ENCODE measurements at places on chromosomes 16 and 17.

DNA sequence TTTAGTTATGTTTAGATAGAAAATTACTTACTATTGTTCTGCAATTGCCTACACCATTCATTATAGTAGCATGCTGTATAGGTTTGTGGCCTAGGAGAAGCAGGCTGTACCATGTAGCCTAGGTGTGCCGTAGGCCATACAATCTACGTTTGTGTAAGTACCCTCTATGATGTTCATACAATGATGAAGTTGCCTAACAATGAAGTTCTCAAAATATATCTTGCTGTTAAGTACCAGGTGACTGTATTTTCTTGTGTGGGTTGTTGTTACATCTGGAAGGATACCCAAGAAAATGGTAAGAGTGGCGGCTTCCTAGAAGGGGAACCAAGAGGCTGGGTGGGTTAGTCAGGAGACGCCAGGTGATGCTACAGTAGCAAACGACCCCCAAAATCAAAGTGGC, 88.3 kb upstream of the FOXF1 start:
- DNase-seq = no peak

- no peak for DNase-seq
Observed at GRCh38 chr17:58520843-58521430, 6.5 kb upstream of the MTMR4 start.

- no peak for DNase-seq
Observed at GRCh38 chr17:77003699-77004098, 135.5 kb downstream of the MGAT5B start.

- DNase-seq = peak; percentile 48
Observed at GRCh38 chr17:29176558-29177351, 3.4 kb downstream of the MYO18A start.

- no peak for DNase-seq
Observed at GRCh38 chr17:58671969-58672368, 19.9 kb downstream of the TEX14 start.

GRCh38 chr16:17026600-17027242, 444.0 kb downstream of the XYLT1 start:
- DNase-seq = peak; percentile 8

GRCh38 chr16:68760671-68761275, 23.7 kb downstream of the CDH1 start:
- DNase-seq = peak; percentile 66

DNA sequence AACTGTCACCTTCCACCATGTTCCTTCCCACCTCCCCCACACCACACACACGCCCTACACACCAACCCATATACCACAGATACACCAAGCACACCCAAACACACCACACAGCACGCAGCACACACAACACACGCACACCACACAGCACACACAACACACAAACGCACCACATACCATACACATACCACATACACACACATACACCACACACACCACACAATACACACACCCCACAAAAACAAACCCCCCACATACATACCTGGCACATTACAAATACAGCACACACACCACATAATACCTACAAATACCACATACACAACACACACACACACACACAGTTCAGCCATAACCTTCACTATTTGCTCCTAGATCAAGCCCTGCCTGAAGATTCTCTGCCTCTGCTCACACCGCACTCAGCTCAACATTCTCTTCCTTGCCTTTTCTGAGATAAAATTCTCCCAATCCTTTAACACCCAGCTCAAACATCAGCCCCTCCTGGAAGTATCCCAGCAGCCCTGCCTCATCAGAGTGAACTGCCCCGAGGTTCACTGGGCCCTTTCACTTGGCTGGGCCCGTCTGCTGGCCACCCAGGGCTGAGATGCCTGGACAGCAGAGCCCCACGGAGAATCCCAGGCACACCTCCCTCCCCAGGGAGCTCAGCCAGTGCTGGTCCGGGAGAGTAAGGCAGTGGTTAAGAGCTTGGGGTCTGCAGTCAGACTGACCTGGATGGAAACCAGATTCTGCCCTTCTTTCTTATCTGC, 31.9 kb upstream of the CPNE2 start:
- DNase-seq = no peak

DNA sequence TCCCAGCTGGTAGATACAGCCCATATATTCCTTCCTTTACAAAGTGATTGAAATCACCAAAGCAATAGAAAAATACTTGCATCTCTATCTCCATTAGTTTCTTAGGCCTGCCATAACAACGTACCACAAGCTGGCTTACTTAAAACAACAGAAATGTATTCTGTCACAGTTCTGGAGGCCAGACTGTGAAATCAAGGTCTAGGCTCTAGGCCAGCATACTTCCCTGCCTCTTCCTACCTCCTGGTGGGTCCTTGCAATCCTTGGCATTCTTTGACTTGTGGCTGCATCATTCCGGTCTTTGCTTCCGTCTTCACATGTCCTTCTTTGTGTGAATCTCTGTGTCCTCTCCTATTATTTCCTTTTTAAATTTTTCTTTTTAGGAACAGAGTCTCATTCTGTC, 62.5 kb downstream of the ERCC4 start:
- no peak for DNase-seq

DNA sequence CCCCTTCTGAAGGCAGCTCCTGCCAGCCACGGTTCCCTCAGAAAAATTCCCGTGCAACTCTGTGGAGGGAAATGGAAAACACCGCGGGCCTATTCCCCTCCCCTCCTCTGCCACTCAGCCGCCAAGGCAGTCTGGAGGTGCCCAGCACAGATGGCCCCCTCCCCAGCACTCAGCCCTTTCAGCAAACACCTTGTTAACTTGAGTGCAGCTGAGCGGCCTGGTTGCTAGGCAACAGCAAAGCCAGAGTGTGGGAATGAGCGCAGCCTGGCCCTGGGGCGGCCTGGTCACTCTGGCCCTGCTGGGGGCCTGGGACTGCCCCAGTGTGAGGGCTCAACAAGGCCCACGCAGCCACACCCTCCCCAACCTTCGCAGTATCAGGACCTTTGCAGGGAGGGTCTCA, 32.8 kb downstream of the CACNA1G start:
- no peak for DNase-seq

DNA sequence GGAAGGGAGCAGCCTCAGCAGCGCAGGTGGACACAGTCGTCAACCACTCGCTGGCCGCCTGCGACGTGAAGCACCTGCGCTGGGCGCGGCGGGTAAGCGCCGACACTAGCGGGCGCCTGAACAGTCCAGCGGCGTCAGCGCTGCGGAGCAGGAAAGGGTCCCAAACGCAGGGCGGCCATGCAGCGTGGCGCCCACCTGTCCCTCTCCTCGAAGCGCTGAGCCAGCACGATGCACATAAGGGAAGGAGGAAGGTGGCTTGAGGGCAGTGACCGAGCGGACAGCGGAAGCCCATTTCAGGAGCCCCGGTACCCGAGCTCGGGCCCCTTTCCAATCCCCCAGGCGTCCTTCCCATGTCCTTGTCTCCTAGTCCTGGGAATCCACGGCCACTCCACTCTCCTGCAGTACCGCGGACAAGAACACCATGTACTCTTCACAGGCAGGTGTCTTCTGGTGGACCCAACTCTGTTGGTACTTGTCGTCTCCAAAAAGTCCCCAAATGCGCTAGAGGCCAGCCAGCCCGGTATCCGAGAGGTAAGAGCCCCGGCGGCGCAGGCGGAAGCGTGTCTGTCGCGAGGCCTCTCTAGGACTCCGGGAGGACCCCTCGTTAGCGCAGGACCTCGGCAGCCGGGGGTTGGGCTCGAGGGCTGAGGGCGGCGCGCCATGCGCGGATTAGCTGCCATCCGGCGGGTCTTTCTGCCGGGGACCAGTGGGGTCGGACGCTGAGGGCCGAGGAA, 14.4 kb downstream of the ZNF232 start:
- DNase-seq = no peak

- DNase-seq = no peak
Observed at GRCh38 chr17:57518587-57519581, 226.2 kb downstream of the CCDC182 start.

GRCh38 chr16:88069397-88070168, 118.3 kb downstream of the BANP start:
- no peak for DNase-seq

- DNase-seq = no peak
Observed at GRCh38 chr16:10408824-10409381, 23.0 kb downstream of the ATF7IP2 start.

DNA sequence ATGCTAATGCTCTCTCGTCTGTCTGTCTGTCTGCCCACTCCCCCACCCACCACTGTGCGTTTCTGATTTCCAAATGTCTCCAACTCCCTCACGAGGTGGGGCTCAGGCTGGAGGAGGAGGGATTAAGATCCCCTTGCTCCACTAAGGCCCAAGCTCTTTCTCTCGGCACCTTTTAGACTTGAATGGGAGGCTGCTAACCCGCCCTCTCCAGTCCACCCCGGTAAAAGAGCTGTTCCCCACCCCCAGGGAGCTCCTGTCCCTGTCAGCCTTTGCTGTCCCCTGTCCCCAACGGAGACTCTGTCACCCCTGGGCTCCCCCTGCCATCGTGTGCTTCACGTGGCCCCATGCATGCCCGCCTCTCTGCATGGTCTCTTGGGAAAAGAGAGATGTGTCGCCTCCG, 68.5 kb upstream of the PLCG2 start:
- no peak for DNase-seq

- no peak for DNase-seq
Observed at GRCh38 chr17:5591966-5592365, 7.7 kb upstream of the NLRP1 start.

DNA sequence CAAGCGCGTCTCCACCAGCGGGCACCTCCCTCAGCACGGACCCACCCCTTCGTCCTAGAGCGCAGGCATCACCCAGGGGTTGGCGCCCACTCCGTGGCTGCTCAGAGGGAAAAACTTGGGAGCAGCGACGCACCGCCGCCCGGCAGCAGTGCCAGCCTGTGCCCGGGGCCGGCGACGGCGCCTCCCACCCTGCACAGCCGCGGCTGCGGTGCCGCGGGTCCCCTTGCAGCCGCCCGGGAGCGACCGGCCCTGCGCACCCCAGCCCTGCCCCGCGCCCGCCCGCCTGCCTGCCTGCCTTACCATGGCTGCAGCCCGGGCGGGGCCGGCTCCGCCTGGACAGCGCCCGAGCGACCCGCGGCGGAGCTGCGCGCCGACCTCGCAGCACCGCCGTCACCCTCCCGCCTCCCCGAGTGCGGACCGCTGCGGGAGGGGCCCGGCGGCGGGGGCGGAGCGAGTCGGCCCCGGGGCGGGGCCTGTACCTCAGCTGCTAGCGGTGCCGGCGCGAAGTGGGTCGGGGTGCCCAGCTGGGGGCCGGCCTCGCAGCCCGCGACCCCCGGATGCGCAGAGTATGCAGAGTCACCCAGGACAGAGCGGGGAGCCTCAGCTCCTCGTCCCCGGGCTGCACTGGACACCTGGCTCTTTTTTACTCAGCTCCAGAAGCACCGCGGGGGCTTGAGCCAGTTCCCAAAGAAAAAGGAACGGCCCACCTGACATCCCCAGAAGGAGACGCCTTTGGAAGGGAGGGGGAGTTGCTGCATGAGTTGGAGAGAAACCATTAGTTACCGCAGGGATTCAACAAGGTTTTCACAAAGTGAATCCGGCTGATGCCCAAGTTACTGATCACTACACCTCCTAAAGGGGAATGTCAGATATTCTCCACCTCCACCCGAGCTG, 17.5 kb upstream of the MTMR4 start:
- DNase-seq = peak; percentile 49

DNA sequence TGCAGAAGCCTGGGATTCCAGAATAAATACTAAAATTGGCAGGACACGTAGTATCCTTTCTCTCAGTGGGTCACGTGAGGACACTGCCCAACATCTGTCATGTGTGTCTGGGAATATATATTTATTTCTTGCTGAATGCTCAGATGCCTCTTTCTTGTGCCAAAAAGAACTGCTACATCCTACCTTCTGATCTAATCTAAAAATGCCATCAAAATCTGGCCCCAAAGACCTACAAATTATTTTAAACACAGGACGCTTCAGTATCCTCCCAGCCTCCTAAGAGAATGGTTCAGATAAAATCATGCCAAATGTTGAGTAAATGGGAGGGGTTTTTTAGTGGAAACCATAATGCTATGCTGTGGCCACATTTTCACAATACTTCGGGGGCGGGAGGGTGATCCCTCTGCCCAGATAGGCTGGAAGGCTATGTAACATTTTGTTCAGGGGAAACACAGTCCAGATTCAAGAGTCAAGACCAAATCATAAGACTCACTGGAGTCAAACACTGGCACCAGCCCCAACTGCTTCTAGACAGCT, 22.9 kb upstream of the CORO6 start:
- no peak for DNase-seq

DNA sequence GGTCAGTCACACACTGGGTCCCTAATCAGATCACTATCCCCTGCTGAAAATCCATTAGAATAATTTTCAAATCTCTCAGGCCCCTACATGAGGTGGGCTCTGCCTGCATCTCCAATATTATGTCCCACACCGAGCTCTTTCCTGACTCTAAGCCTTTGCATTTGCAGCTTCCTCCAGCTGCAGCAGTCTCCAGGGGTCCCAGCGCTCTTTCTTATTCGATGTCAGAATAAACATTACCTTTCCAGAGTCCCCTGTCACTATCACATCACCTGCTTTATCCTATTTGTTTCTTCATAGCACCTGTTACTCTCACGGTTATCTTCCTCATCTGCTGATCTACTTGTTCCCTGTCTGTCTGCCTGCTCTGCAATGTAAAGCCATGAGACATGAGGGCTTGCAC, 57.3 kb upstream of the MON1B start:
- no peak for DNase-seq

DNA sequence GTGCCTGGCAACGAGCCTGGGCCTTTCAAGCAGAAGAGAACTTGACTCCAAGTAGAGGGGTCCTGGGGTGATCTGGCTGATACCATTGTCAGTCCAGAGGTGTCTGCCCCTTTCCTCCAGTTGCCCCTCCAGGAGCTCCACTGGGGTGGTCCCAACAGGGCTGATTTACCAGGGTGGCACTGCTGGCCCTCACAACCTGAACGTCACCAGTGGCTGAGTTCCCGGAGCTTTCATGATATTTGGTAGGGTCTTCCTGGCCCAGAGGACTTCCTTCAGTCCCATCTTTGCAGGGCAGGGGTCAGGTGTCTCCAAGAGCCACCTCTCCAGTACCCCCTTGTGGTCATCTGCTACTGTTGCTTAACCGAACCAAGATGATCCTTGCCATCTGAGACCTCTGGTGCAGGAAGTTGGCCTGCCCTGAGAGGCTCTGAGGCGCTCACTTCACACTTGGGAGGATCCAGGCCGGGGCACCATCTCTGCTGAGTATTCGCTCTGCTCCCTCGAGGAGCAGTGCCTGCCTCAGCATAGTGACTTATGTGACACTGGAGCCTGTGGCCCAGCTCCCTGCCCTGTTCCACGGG, 3.5 kb downstream of the LIMD2 start:
- DNase-seq = no peak

DNA sequence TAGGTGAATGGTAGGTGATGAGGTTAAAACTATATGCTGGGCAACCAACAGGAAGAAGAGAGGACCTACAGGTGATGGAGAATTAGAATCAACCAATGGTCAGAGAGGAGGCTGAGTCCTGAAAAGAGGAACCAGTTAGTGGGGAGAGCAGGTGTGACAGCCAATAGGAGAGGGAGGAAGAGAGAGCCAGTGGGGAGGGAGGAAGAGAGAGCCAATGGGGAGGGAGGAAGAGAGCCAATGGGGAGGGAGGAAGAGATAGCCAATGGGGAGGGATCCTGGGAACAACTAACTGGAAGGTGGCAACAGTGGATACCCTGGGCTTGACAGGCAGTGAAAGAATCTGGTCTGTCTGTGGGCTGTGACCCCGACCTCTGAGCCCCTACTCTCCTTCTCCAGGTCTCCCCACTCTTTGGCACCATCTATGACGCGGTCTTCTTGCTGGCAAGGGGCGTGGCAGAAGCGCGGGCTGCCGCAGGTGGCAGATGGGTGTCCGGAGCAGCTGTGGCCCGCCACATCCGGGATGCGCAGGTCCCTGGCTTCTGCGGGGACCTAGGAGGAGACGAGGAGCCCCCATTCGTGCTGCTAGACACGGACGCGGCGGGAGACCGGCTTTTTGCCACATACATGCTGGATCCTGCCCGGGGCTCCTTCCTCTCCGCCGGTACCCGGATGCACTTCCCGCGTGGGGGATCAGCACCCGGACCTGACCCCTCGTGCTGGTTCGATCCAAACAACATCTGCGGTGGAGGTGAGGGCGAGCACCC, 3.7 kb downstream of the GUCY2D start:
- no peak for DNase-seq
